Sigmoid colon (tissue), 7 donors: ENCODE measurements at places on chromosomes 5 and 9. TPM values are rescaled to one million over a fixed set of nuclear protein-coding genes. Genes with fewer than 3 reads are reported as not detected.

The PTCH1 gene
- polyA plus RNA-seq = 7.0 TPM

The NSG2 gene
- polyA plus RNA-seq = not detected

The FGD3 gene
- 1.8 TPM for polyA plus RNA-seq

The KIF24 gene
- polyA plus RNA-seq = 0.46 TPM

The ZNF608 gene
- 9.4 TPM for polyA plus RNA-seq

The LRRC70 gene
- polyA plus RNA-seq = 1.5 TPM

The MAPK9 gene
- 27.3 TPM for polyA plus RNA-seq

The AGXT2 gene
- polyA plus RNA-seq = not detected

The THBS4 gene
- not detected for polyA plus RNA-seq

The ACO1 gene
- polyA plus RNA-seq = 11.4 TPM

The PCDHGC3 gene
- 24.1 TPM for polyA plus RNA-seq

The ANKRD18B gene
- polyA plus RNA-seq = not detected

The SQSTM1 gene
- polyA plus RNA-seq = 203 TPM

The SPATA31A1 gene
- polyA plus RNA-seq = not detected

The ANXA6 gene
- polyA plus RNA-seq = 121 TPM

The CCDC192 gene
- polyA plus RNA-seq = 2.4 TPM
